ENCODE measurements at places on chromosomes 16 and 17.

- DNase-seq = peak; percentile 10
- no peak overlapping the region for H3K4me3 ChIP-seq
- no peaks in the 10 kb centered on the region for H3K36me3 ChIP-seq
- no peaks in the 10 kb centered on the region for H3K4me1 ChIP-seq
- no peak overlapping the region for H3K27ac ChIP-seq
Measured at GRCh38 chr16:10668322-10669045, 26.2 kb downstream of the TEKT5 start.

GRCh38 chr16:16828913-16829398, 450.0 kb downstream of the NPIPA7 start:
- peaks cover 8% of the 10 kb centered on the region for H3K4me1 ChIP-seq
- no peak overlapping the region for H3K4me3 ChIP-seq
- peaks cover 26% of the 10 kb centered on the region for H3K27me3 ChIP-seq
- no peak overlapping the region for H3K27ac ChIP-seq
- no peaks in the 10 kb centered on the region for H3K36me3 ChIP-seq

DNA sequence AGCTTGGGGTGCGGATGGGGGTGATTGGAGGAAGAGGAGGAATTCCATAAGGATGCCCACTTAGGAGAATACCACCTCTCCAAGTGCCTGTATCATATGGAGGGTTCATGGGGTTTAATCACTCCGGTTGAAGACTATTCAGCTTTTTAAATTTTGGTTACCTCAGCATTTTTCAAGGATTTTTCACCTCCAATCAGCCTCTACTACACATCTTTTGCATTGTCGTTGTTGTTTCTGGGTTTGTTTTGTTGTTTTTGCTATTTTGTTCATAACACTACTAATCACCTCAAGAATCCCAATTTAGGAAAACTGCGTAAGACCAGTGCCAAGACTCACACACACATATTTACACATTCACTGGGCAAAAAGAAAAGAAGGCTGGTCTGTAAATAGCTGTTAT, 619.5 kb upstream of the CDH5 start:
- no peak overlapping the region for H3K4me3 ChIP-seq
- H3K27me3 ChIP-seq = no peaks in the 10 kb centered on the region
- H3K27ac ChIP-seq = no peak overlapping the region
- DNase-seq = no peak
- H3K36me3 ChIP-seq = no peaks in the 10 kb centered on the region
- no peaks in the 10 kb centered on the region for H3K4me1 ChIP-seq

GRCh38 chr16:8936421-8936820, 27.3 kb downstream of the USP7 start:
- H3K27ac ChIP-seq = peak overlapping the region; percentile 71
- H3K4me1 ChIP-seq = peaks cover 82% of the 10 kb centered on the region
- H3K36me3 ChIP-seq = peaks cover 4% of the 10 kb centered on the region
- no peaks in the 10 kb centered on the region for H3K27me3 ChIP-seq
- peak; percentile 77 for DNase-seq

DNA sequence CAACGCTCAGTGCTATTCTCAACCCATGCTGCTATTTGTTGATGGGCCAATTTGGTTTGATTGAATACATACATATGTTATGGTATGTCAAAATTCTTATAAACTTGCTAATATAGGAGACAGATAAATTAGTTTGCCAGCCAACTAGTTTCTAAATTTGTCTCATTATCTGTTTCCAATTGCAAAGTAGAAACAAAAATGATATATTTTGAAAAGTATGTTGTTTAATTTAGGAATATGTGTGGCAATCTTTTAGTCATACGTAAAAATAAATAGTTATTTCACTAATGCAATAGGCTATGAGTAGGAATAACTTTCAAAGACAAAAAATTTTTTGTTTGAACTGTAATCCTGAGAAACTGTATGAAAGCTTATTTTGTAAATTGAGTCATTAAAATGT, 210.6 kb upstream of the KCNJ16 start:
- H3K36me3 ChIP-seq = no peaks in the 10 kb centered on the region
- H3K27me3 ChIP-seq = no peaks in the 10 kb centered on the region
- H3K27ac ChIP-seq = no peak overlapping the region

GRCh38 chr17:39352511-39352910, 48.9 kb downstream of the FBXL20 start:
- no peak overlapping the region for H3K4me3 ChIP-seq
- H3K36me3 ChIP-seq = peaks cover 2% of the 10 kb centered on the region
- H3K4me1 ChIP-seq = no peaks in the 10 kb centered on the region
- no peaks in the 10 kb centered on the region for H3K27me3 ChIP-seq

DNA sequence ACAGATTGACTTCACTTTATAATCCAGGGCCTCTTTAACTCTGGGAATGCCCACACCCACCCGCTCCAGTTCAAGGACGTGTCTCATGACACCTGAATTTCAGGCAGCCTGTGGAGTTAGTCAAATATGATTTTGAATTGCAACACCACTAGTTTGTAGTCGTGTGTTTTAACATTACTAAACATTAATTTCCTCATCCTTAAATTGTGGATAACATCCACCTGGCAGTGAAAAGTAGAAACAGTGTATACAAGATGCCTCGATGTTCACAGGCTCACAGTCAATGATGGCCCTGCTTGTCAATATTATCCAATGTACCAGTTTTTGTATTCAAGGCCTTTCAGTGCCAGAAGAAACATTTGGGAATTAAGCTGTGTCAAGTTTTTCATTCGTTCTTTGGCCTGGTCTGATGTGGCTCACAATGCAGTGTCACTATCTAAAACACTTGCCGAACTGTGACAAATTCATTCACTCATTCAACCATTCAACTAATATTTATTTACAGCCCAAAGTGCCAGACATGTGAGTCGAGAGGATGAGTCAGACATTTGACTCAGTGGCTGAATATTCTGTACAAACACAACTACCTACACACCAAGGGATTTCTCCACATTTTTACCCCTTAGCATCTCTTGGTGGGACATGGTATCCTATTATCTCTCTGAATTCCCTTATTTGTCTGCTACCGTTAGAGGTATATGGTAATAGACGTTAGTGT, 1.4 kb downstream of the MEIOB start:
- H3K27ac ChIP-seq = no peak overlapping the region
- H3K4me1 ChIP-seq = peaks cover 5% of the 10 kb centered on the region
- DNase-seq = no peak
- peaks cover 16% of the 10 kb centered on the region for H3K27me3 ChIP-seq
- H3K36me3 ChIP-seq = no peaks in the 10 kb centered on the region

- peaks cover 11% of the 10 kb centered on the region for H3K36me3 ChIP-seq
- H3K27me3 ChIP-seq = no peaks in the 10 kb centered on the region
- peaks cover 77% of the 10 kb centered on the region for H3K4me1 ChIP-seq
- peak overlapping the region; percentile 94 for H3K27ac ChIP-seq
- DNase-seq = peak; percentile 80
Measured at GRCh38 chr17:35242158-35242804, 591 bp upstream of the SLFN5 start.

- H3K27me3 ChIP-seq = peaks cover 3% of the 10 kb centered on the region
- DNase-seq = no peak
- no peak overlapping the region for H3K27ac ChIP-seq
- H3K4me3 ChIP-seq = no peak overlapping the region
Measured at GRCh38 chr16:10667239-10667638, 27.5 kb downstream of the TEKT5 start.

DNA sequence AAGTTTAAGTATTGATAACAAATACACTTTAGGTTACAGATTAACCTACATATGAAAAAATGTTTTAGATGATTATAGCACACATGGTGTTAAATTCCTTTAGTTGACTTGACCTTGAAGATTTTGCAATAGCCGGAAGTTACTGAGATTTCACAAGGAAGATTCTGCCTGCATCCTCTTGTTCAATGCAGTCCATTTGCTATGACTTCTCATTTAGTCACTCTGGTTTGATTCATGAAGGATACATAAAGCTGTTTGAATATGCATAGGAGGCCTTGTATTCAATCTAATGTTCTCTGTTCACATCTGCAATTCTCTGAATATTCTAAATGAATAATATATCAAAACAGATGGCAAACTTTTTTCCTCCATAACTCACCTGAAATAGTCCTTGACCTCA, 870.2 kb upstream of the GOT2 start:
- H3K27ac ChIP-seq = no peak overlapping the region
- no peaks in the 10 kb centered on the region for H3K4me1 ChIP-seq
- DNase-seq = no peak
- no peaks in the 10 kb centered on the region for H3K27me3 ChIP-seq
- no peak overlapping the region for H3K4me3 ChIP-seq
- H3K36me3 ChIP-seq = no peaks in the 10 kb centered on the region

DNA sequence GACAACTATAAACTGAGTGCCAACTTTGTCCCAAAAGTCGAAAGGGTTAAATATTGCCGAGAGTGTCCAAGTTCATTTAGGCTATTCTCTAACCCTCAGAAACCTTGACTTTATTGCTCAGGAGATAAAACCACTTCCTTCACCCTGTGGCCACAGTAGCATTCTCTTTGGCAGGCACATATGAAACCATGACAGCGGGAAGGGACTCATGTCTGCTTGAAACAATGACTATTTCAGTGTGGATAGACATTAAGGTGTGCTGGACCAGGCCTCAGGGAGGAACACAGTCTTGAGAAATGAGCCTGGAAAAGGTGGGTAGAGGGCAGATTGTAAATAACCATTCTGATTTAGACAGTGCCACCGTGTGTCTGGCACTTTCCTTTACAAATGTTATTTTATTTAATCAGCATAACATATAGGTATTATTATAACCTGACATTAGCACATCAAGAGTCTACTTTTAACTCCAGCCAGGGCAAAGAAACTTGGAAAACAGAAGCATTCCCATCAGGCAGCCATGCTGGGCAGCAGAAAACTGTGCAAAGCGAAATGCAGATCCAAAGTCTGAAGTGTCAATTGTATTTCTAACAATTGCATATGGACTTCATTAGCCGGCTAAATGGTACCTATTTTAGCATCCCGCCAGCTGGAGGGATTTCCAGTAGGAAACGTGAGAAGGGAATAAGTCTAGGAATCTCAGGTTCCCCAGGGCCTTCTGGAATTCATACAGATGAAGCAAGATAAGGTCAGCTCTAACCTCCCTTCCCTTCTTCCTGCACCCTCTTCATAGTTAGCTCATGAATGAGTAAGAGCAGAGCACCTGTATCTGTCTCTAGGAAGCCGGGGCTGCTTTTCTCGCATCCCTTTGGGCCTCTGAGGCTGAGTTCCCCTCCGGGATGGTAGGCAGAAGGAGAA, 212.8 kb upstream of the ELAC2 start:
- H3K36me3 ChIP-seq = no peaks in the 10 kb centered on the region
- no peaks in the 10 kb centered on the region for H3K4me1 ChIP-seq
- no peak for DNase-seq
- no peak overlapping the region for H3K27ac ChIP-seq
- no peaks in the 10 kb centered on the region for H3K27me3 ChIP-seq

GRCh38 chr17:39787041-39787440, 49.3 kb downstream of the GRB7 start:
- DNase-seq = no peak
- no peak overlapping the region for H3K4me3 ChIP-seq
- peaks cover 80% of the 10 kb centered on the region for H3K36me3 ChIP-seq
- peaks cover 60% of the 10 kb centered on the region for H3K4me1 ChIP-seq
- H3K27me3 ChIP-seq = no peaks in the 10 kb centered on the region
- no peak overlapping the region for H3K27ac ChIP-seq

DNA sequence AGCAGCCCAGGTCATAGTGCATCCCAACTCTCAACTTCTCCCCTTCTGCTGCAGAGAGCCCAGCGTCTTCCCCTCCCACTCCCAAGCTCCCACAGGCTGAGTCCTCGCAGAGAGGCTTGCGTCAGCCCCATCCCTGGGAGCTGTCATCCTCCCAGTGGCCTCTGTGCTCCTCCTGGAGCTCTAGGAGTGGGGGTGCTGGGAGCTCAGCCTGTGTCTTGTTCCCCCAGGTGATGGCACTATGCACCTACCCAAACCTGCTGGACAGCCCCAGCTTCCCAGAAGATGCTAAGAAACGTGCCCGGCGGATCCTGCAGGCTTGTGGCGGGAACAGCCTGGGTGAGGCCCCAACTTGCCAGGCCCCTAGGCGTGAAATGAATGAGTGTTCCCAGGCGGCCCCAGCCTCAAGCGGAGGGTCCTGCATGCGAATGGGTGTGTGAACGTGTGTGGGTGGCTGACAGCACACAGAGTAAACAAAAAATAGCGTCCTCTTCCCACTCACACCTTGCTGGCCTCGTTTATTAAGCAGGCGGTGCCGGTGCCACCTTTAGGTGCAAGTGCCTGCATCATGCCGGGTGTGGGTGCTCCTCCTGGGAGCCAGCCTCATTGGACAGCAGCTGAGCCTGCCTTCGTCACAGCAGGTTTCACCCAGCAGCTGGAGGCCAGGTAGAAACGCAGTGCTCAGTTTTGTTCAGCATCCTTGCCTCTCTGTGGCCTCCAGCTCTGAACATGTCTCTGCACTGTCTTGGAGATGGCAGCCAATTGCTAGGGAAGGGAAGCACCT, 16.5 kb downstream of the GPT2 start:
- DNase-seq = no peak
- peaks cover 2% of the 10 kb centered on the region for H3K36me3 ChIP-seq
- H3K27ac ChIP-seq = no peak overlapping the region
- no peak overlapping the region for H3K4me3 ChIP-seq
- H3K4me1 ChIP-seq = no peaks in the 10 kb centered on the region
- no peaks in the 10 kb centered on the region for H3K27me3 ChIP-seq

Measured in activated naive CD8-positive, alpha-beta T cell treated with anti-CD3 and anti-CD28 coated beads, Interleukin-2, amount 50 U/mL, for 24 hours (primary cell).